ENCODE measurements at places on chromosomes 6 and 20.

DNA sequence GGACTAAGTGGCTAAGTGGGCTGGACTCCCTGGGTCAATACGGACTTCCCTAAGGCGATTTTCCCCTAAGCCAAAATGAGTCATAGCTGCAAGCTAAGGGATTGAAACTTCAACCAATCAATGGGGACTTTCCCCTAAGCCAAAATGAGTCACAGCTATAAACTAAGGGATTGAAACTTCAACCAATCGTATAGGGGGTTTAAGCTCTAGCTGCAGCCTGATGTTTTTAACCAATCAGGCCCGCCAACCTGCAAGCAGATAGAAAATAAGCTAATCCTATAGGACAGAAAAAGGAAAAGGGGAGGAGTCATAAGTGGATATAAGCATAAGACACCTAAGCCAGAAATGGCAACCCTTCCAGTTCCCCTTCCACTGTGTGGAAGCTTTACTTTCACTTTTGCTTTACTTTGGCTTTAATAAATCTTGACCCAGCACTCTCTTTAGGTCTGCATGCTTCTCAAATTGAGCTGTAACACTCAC, 655.0 kb upstream of the HS3ST5 start:
- DNase-seq: no peak

- DNase-seq: no peak
Observed at GRCh38 chr6:36815962-36816735, 23.1 kb downstream of the CPNE5 start.

DNA sequence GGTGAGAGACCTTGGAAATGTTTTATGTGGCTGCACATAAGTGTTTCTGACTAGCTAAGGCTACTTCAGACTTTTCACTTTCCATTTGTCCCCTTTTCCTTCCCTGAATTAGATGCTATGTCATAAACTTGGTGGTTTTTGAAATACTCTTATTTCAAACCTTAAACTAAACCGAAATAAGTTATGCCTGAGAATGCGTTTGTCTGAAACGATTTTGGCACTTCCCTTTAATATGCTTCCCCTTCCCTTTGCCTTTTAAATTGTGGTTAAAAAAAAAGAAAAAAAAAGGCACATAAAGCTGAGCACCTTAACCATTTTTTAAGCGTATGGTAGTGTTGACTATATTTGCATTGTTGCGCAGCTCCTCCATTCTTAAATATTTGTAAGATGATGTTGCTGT, 14.3 kb downstream of the ZNF451 start:
- no peak for DNase-seq

DNA sequence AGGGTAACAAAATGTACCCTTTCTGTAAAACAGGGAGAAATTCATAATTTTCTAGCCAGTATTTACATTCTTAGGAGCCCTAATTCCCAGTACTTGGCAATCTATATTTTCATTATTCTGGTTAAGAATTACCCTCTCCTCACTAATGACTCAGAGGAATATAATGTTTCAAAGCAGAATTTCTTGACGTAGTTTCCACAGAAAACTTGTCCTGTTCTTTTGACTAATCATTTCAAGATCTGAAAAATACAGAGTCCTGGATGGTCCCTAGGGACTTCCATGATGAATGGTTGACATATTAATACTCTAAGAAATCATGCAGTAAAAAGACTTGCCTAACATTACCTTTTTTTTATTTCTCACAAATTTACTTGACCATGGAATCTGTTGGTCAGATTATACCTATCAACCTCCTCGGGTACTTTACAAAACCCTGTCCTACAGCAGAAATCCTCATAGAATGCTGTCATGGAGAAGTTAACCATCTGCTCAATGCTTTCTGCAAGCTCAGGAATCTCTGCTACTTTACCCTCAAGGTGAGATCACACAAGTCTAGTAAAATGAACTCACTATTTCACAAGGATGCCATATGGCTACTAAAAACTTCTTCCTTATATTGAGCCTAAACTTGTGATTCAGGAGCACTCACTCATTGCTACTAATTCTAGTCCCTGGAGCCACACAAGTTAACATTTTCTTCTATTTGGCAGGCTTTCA, 202.1 kb upstream of the CNR1 start:
- no peak for DNase-seq

GRCh38 chr6:63649847-63650265, 14.3 kb downstream of the PHF3 start:
- no peak for DNase-seq

DNA sequence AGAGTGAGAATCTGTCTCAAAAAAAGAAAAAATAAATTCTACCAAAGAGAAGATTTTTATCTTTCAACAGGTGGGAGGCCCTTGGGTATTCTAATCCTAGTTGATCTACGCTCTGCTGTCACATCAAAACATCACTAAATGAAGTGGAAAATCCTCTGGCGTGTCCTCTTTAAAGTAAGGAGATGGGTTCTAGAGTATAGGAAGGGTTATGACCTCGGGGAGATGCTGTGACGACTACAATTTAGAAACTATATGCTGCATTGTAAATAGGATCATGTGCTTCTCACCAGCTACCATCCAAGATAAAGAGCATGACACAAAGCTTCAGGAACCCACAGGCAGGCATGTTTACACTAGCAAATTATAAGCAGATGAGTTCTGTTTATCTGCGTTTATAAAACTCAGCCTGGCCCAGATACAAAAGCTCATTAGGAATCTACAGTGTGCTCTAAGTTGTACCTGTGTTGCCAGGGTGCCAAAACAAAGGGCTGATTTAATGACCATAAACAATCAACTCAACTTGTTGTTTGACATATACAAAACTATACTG, 197.1 kb upstream of the PLN start:
- no peak for DNase-seq

- DNase-seq: no peak
Observed at GRCh38 chr6:158688860-158689259, 39.0 kb downstream of the SYTL3 start.

DNA sequence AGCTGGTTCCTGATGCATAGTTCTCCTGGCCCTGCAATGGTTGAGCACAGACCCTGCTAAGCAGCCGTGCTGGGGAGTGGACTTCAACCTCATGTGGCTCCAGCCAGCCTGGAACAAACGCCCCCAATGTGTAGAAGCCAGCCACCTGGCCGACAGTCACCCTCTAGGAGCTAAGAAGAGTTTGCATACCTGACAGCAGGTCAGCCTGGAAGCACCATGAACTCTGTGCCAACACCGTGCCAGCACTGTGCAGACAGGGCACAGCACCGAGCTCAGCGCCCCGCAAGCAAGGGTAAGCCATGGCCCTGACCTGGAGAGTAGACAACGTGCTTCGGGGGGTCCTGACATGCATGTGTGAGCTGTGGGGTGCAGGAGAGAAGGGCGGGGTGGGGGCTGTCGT, 356.3 kb downstream of the ZFAND3 start:
- no peak for DNase-seq

DNA sequence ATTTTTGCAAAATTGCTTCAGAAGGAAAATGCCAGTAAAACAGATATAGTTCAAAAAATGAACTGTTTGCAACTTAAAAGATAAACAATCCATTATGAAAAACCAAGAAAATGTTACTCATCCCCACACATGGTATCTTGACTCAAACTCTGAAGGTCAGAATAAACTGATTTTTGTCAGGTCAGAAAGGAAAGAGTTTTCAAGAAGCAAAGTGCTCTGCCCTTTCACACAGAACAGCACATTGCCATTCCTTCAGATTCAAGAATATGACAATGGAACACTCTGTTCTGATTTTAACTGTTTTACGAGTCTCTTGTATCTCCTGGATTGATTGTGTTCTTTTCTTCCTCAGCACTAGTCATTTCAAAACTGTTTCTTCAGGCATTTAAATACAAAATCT, 33.8 kb upstream of the NT5E start:
- no peak for DNase-seq

GRCh38 chr6:81890846-81891245, 138.4 kb upstream of the TENT5A start:
- no peak for DNase-seq

DNA sequence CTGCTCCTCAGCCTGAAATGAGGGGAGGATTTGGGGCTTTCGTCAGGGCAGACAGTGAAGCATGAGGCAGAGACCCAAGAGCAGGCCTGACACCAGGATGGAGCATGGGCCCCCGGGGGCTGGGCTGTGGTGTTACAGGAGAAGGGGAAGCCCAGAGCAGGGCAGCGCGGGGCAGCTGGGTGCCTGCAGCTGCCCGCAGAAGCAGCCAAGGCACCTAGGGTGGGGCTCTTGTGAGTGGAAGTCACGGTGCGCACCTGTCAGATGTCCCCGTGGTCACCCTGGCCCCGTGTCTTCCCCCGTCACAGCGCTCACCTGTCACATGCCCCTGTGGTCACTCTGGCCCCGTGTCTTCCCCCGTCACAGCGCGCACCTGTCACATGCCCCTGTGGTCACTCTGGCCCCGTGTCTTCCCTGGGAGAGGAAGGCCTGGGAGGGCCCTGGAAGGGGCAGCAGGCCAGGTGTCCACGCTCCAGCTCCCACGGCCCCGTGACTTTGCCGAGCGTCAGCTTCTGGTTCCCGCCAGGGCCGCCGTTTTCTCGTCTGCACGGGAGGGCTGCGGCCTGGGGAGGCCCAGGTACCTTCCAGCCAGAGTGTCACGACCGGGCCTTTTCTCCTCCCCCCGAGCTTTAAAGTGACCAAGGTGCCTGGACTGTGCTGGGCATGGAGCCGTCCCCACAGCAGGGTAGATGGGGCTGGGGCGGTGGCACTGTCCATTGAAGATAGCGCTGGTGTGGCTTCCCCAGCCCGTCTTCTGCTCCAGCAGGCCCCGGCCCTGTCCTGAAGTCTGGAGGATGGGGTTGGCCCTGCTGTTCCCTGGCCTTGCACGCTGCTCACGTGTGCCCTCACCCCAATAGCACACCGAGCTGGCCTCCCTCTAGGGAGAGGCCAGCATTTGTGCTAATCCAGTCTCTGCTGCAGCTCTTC, 9.4 kb downstream of the ARFGAP1 start:
- DNase-seq: no peak

DNA sequence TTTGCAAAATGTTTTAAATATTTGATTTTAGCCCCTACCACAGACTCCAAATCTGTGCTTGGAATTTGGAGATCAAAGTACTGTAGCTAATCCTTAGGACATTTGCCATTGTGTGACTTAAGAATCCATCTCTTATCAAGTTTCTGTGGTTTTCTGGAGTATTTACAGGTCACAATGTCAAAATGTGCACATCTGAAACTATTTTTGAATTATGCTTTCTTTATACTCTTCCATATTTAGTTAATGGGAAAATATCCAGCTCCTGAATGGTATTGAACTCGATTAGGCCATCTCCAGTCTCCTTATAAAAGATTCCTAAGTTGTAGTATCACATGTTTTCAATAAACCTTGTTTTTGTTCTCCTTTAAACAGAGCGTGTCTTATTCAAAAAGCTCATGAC, 162.5 kb downstream of the KHDC1L start:
- DNase-seq: no peak

GRCh38 chr6:45657226-45657625, 279.5 kb upstream of the SUPT3H start:
- DNase-seq: no peak

- DNase-seq: no peak
Observed at GRCh38 chr20:24836041-24836533, 113.0 kb upstream of the CST7 start.

- DNase-seq: no peak
Observed at GRCh38 chr6:143191361-143191760, 130.7 kb downstream of the AIG1 start.

DNA sequence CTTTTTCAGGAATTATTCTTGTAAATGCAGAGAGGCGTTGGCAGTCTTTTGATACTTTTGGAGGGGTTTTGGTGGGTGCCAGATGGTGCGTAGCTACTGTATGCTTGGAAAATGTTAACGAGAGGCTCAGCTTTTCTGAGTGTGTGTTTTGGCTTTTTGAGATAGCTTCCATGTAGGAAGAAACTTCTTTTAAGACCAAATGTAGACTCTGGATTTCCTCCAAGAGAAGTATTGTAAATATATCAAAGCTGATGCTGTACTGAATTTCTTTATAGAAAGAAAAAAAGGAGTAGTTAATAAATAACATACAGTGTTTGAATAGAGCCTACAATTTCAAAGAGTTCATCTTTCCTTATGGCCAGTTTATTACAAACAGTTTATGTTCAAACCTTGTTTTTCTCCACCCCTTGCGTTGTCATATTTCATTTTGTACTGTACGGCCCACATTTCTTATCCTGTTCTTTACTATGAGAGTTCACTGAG, 16.7 kb downstream of the TIAM2 start:
- DNase-seq: no peak

- no peak for DNase-seq
Observed at GRCh38 chr6:43120944-43121913, 45.1 kb downstream of the PTK7 start.

GRCh38 chr6:55011034-55011433, 163.3 kb upstream of the HCRTR2 start:
- DNase-seq: no peak

DNA sequence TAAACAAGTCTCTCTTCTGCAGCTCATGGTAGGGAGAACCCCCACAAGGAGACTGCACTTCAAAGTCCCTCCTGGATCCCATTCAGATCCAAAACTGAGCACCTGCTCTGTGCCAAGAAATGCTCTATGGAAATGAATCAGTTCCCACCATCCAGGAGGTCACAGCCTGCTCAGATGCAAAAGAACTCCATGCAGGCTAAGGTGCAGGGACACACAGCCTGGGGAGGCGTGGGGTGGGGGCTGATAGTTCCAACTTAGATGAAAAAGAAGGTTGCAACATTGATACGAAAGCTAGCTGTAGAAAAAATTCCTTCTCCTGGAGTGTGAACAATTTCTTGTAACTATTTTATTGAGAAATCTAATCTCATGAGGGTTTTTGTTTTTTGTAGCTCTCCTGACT, 111.0 kb upstream of the TMEM170B start:
- DNase-seq: no peak

DNA sequence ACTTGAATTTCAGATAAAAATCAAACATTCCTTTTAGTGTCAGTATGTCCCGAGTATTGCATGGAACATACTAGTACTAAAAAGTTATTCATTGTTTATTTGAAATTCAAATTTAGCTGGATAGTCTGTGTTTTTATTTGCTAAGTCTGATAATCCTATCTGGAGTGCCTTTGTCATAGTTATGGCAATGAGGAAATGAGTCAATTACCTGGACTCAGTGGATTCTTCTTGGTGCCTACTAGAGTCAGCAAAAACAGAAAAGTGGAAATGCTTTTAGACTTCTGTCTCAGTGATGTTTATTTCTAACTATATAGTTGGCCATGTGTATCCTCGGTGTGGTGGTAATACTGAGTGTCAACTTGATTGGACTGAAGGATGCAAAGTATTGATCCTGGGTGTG, 121.3 kb upstream of the EEF1E1 start:
- no peak for DNase-seq

- DNase-seq: no peak
Observed at GRCh38 chr6:90860822-90861601, 274.1 kb upstream of the MAP3K7 start.

DNA sequence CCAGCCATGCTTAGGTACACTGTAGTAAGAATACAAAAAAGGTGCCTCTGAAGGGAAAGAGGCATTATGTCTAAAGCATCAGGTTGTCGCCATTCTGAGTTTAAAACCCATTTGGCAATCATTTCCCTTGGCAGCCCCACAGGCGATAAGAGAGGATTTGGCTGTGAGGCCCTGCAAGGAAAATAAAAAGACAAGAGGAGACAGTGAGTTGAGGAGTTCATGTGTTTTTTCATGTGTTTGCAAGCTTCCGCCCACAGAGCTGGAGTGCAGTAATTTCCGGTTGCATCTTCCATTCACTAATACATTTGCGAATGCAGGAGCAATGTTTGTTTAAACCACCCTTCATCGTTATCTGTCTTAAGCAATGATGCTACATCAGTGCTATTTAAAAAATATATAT, 138.5 kb upstream of the SOX4 start:
- no peak for DNase-seq
